ENCODE measurements at places on chromosomes 6 and 20.

DNA sequence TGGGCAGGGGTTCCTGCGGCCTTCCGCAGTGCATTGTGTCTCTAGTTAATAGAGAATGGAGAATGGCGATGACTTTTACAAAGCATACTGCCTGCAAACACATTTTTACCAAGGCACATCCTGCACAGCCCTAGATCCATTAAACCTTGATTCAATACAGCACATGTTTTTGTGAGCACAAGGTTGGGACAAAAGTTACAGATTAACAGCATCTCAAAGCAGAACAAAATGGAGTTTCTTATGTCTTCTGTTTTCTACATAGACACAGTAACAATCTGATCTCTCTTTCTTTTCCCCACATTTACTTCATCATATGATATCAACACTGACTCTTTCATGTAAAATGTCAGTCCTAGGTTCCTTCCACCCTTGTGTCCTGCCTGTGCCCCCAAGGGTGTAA, 63.5 kb downstream of the GCNT2 start:
- no peak for DNase-seq

DNA sequence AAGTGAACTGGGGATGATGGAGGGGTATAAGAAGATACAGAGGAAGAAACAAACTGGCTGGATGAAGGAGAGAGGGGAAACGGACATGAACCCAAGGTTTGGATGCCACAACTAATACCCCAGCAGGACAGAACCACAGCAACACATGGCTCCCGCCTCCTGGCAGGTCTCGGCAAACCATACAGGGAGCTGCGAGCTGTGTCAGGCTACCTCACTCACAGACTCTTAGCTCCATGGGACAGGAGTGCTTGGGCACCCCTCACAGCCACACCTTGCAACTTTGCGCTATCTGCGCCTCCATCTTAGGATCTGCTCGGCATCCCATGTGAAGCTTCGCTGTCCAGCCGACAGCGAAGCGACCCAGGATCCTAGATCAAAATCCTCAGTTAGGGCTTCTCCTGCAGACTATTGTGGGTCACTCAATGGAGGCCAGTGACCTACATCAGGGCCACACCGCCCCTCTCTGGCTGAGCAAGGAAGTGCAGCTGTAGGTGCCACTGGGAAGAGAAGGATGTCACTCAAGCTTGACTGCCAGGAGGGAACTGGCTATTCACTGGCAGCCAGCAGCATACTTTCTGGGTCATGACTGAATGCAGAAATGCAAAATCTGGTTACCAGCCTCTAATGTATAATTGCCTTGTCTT, 174.4 kb upstream of the RIN2 start:
- DNase-seq = peak; percentile 73

- DNase-seq = no peak
Observed at GRCh38 chr20:18728165-18728869, 85.3 kb upstream of the SCP2D1 start.

DNA sequence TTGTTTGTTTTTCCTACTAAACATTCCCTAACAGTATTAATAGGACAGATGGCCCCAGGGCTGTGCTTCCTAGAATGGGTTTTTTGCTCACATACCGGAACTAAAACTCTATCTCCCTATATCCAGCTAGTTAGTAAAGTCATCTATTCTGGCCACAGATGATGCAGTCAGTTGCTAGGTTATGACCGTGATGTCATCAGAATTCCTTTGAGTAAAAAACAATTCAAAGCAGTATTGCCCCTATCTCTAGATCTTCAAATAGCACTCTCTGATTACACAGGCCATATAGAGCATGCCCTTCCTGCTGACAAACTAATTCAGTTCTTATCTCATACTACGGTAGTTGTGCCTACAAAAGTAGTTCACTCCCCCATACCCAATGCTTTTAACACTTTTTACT, 17.9 kb upstream of the ZNF451 start:
- DNase-seq = no peak

GRCh38 chr6:51554029-51554428, 533.4 kb downstream of the PKHD1 start:
- no peak for DNase-seq

DNA sequence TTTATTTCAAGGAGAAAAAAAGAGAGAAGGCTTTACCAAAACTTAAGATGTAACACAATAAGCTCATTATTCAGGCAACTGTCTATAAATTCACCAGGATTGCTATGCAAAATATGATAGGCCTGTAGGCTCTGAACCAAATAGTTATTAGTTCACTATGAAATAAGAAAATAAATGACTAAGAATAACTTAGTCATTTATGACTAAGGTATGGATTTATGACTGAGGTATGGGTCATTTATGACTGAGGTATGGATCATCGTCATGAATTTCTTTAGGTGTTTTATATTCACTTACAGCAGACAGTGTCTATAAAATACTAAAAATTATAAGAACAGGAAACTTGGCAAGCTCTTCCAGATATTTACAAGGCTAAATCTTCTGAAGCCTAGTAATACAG, 52.1 kb upstream of the SNX9 start:
- DNase-seq = no peak

- DNase-seq = no peak
Observed at GRCh38 chr6:7258231-7258763, 54.7 kb downstream of the SSR1 start.

- no peak for DNase-seq
Observed at GRCh38 chr6:91098006-91098405, 511.1 kb upstream of the MAP3K7 start.

DNA sequence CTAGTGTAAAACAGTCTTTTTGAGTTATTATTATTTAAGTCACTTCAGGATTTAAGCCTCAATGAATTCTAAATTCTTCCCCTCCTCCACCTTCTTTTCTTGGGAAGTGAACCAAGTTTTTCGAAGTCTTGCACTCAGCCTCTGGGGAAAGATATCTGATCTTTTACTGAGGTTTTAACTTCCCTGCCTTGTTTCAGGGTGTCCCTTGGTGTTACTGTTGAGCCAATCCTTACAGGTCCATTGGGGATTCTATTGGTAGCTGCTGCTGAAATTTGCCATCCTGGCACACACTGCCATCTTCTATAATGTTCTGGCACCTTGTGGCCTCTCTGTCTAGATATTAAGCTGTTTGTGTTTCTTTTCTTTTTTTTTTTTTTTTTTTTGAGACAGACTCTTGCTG, 31.7 kb downstream of the BEND6 start:
- no peak for DNase-seq

DNA sequence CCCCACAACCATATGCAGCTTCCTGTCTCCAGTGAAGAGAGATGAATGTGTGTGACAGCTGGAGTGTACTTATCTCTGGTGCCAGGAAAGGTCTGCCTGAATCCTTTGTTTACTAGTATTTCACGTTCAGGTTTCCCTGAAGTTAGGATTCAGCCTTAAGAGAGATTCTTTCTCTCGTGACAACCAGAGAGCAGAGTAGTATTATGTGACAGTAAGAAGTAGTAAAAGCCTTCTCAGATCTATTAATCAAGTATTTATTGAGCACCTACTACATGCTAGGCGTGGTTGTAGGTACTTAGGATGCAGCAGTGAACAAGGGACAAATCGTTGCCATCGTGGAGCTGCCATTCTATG, 949 bp downstream of the KIFC1 start:
- no peak for DNase-seq

- DNase-seq = no peak
Observed at GRCh38 chr20:60589623-60590022, 631.4 kb downstream of the CDH26 start.
